H54 (cell line): ENCODE measurements at places on chromosomes 7 and 10.
A peak's percentile ranks its signal among the peaks of the same experiment; 100 is the strongest.

DNA sequence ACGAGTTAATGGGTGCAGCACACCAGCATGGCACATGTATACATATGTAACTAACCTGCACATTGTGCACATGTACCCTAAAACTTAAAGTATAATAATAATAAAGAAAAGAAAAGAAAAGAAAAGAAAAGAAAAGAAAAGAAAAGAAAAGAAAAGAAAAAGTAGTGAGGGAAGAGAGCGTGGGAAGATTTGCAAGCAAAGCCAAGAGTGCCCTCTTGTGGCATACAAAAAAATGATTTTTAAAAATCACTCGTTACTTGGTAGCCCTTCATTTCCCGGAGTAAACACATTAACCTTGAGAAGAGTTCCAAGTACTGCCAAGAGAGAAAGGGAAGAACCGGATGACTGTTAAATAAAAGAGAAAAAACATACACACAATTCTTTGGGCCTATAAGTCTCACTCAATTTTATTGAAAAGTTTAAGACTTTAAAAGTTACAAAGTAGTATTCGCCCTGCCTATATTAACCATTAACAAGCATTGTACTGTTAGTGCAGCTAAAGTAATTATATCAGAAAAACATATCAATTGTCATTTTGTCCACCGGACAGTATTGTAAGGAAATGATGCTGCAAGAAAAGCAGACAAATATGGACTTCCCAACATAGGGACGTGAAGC lies 6.2 kb upstream of the CH25H start:
- DNase-seq = peak; percentile 26

- peak; percentile 62 for DNase-seq
Measured at GRCh38 chr10:45420453-45421192, 46.6 kb downstream of the ALOX5 start.

DNA sequence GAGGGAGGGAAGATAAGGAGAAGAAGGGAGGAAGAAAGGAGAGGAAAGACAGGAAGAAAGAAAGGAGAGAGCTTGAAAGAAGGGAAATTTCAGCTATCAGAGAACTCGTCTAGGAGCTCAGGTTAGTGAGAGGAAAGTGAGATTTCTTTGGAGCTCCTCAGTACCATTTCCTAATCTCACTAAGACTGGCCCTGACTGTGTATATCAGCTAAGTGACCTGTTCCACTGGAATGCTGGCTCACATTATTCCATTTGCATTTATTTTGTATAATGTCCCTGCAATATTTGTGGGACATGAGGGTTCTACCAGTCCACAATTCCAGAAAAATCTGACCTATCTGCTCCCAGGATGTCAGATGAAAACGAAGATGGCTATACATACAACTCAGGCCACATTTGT lies 114.7 kb upstream of the CELF2 start:
- no peak for DNase-seq

GRCh38 chr10:15316145-15316544 lies 54.9 kb downstream of the FAM171A1 start:
- DNase-seq = no peak

- peak; percentile 32 for DNase-seq
Measured at GRCh38 chr7:17633067-17633466, 307.2 kb downstream of the SNX13 start.

- DNase-seq = no peak
Measured at GRCh38 chr10:17669185-17669872, 25.4 kb downstream of the STAM start.

DNA sequence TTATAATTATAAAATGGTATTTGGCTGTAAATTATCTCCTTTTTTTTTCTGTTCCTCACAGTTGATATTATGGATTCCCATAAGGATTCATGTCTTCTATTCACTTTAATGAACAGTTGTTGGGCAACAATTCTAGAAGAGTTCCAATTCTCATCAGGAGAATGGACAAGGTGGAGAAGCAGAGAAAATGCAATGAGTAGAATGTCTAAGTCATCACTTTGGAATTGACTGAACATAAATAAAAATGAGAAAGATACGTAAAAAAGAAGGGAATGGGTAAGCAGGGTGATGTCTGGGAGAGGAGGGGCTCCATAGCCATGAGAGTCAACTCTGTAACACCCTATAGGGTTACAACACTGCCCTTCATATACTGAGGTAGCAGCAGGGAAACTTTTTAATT lies 1.8 kb upstream of the CAV2 start:
- DNase-seq = no peak

DNA sequence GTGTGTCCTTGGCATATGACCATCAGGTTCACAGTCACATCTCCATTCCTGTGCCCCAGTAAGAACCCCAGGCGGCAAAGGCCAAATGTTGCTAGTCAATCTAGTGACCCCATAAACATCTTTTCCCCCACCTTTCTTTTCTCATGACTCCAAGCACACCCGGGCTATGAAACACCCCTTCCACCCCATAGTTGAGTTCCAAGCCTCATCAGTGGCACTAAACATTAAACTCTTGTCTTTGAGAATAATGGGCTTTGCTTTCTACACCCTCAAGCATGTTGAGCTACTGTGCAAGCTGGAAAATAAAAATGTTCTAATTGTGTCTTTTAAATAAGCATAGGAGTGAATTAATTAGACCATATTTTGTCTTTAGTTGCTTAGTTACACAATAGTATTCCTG lies 9.4 kb downstream of the ARID5B start:
- no peak for DNase-seq

DNA sequence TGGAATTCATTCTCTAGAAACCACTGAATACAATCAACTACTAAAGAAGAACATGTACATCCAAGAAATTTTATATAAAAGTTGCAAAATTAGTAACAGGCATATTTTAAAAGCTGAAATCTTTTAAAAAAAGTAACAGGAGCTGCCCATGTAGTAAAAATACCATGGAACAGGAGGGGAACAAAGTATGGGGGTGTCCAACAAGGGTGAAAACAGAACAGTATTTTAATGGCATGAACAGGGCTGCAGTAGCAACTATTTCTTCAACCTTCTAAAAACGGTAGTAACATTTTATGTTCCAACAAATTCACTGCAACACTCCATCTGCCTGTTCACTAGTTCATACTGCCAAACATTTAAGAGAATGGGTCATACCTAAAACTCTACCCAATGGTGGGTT lies 77.0 kb downstream of the ABLIM1 start:
- no peak for DNase-seq

DNA sequence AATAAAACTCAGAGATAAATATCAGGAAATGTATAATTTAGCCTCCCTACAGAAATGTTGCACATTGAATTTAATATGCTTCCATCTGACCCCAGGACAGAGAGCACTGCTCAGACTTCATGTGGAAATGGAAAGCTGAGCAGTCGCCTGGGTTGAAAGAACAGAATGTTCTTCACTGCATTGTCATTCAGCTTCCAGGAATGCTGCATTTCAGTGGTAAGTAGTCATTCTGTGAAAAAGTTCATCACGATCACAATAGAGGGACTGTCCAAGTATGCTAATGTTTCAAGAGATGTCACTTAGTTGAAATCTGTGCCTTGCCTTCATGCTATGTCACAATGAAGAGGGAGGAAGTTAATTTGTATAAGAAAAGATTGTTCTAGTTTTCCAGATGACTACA lies 147.3 kb downstream of the NRCAM start:
- DNase-seq = no peak

- no peak for DNase-seq
Measured at GRCh38 chr7:21198921-21199320, 229.0 kb upstream of the SP4 start.

DNA sequence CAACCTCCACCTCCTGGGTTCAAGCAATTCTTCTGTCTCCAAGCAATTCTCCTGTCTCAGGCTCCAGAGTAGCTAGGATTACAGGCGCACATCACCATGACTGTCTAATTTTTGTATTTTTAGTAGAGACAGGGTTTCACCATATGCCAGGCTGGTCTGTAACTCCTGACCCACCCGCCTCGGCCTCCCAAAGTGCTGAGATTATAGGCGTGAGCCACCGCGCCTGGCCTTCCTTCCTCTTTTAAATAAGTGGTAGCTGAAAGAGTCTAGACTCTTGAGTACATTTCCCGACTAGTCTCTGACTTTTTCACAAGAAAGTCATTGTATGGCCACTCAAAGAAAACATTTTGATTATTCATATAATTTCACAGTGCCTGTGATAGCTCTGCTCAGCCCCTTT lies 636.2 kb upstream of the ANKRD30A start:
- no peak for DNase-seq

GRCh38 chr7:123792547-123792946 lies 43.7 kb upstream of the WASL start:
- no peak for DNase-seq
